Stimulated activated CD8-positive, alpha-beta memory T cell treated with anti-CD3 and anti-CD28 coated beads, Interleukin-2, amount 100 ng/mL, for 1 hour (primary cell): ENCODE measurements at places on chromosomes 4 and X.

DNA sequence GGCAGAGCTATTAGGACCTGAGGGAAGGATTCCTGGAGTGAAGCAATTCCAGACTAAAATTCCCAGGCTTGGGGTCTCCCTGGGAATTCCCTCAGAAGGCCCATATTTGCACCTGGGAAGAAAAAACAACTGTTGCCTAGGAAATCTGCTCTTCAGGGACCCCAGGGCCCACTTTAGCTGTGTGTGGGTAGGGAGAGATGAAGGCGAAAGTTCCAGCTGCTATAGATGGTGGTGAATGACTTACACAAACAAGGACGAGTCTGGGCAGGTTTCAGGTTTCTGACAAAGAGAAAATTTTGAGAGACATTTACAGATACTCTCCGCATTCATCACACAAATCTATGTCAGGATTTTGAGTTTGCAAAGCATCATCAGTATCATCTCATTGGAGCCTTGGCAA, 126.1 kb downstream of the GPC3 start:
- no peak for DNase-seq

DNA sequence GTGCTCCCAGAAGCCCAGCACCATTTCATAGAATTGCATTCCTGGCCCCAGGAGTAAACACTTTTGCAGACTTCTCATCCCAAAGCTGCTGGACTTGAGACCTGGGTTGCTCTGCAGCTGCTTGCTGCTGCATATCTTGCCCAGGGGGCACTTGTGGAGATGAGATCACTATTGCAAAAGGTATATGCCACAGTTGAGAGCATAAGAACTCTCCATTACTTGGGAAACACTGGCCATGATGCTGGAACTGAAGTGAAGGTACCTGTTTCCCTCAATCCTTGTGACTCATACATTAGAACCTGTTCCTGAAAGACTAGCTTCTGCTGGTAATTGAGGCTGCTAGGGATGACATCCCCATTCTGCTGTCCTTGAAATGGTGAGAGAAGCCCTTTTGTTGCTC, 43.1 kb upstream of the WDR1 start:
- DNase-seq: no peak

DNA sequence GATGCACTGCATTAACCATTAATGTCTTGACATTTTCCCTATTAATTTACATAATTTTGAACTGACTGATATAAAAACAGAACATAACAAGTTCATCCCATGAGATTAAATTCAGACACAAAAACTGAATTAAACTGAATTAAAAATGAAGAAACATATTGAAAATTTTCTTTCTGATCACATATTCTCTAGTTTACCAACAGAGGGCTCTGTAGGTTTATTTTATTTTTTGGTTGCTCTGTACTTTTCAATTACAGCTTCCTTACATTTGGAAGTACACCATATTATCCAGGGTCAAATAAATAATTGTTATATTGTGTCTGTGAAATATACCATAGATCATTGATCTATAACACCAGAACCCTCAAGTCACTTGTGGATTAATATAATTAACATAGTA, 27.3 kb upstream of the CT83 start:
- no peak for DNase-seq

GRCh38 chrX:384861-385260, 1.8 kb downstream of the PPP2R3B start:
- DNase-seq: no peak

DNA sequence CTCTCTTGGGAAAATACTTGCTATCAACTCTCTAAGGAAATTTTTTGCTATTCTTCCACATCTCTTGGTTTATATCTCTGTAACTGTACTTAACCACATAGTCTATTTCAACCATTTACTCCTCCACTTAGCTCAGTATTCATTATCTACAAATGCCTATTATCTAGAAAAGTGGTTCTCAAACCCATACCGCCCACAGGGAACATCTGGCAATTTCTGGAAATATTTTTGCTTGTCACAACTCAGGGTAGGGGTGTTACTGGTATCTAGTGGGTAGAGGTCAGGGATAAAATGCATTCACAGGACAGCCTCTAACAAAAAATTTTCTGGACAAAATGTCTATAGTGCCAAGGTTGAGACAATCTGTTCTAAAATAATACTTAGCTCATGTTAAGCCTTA, 14.4 kb downstream of the ATRX start:
- no peak for DNase-seq

GRCh38 chr4:109562457-109563239, 2.6 kb downstream of the MCUB start:
- no peak for DNase-seq

GRCh38 chrX:10749113-10749512, 128.7 kb upstream of the MID1 start:
- no peak for DNase-seq

GRCh38 chr4:87819281-87819919, 13.4 kb upstream of the MEPE start:
- DNase-seq: no peak

DNA sequence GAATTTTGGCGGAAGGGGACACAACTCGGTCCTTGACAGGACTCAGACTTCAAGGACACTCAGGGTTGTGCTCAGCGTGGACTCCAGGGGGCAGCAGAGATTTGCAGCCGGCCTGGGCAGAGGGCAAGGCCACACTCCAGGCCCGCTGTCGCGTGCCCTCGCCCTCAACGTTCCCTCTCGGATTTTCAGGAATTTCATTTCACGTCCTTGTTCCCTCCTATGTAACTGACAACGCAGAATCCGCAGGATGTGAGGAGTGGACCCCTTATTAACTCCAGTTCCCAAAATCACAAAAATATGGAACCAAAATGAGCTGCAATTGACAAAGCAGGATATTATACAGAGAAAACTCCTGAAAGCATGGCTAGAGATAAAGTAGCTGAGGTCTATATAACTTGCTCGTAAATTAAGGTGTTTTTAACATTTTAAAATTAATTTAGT, 21.0 kb upstream of the DCTD start:
- peak; percentile 38 for DNase-seq

DNA sequence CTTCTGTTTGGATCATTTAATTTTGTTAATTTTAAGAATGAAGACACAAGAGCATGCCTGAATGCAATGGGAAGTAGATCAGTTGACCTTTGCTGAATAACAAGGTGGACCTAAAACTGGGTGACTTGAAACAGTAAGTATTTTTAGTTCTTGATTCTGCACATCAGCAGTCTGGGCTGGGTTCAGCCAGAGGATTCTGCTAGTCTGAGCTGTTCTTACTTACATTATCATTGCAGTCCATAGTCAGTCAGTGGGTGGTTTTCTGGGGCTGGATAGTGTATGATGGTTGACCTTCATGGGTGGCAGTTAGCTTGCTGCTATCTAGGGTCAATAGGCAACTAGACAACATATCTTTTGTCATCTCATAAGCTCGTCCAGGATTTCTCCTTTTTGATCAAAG, 91.4 kb downstream of the HS3ST1 start:
- DNase-seq: no peak

- no peak for DNase-seq
Observed at GRCh38 chrX:72714478-72714916, 391 bp upstream of the PHKA1 start.

GRCh38 chr4:8115916-8116315, 42.7 kb downstream of the ABLIM2 start:
- no peak for DNase-seq

GRCh38 chr4:87856816-87857215, 24.0 kb downstream of the MEPE start:
- DNase-seq: no peak

DNA sequence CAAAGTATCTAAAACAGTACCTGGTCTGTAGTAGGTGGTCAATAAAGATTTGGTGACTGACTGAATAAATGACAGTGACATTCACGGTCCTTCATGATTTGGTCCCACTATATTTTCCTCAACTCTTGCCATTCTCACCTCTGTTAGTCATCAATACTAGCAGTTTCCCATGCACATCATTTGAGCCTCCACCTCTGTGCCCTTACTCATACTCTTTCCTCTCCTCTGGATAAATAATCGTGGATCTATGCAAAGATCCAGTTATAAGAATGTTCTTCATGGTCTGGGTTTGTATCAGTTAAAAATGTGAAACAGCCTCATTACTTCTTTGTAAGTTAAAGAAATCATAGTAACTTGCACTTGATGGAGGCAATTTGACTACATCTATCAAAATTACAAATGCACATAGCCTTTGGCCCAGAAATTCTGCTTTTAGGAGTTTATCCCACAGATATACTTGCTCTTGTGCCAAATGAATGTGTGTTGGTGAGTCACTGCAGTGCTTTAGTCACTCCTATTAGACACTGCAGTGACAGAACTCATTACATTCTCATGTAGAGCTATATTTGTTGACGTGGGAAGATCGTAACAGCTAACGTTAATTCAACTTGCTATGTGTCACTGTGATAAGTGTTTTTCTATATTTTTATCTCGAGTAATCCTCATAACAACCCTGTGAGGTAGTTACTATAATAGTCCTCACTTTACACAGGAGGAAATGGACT, 121.9 kb upstream of the SMIM10 start:
- no peak for DNase-seq

DNA sequence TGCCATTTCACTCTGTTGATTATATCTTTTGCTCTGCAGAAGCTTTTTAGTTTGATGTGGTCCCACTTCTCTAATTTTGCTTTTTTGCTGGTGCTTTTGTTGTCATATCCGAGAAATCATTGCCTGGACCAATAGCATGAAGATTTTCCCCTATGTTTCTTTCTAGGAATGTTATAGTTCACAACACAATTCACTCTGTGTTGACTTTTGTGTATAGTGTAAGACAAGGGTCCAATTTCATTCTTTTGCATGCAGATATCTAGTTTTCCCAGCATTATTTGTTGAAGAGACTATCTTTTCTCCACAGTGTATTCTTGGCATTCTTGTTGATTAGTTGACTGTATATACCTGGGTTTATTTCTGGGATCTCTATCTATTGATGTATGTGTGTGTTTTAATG, 8.3 kb upstream of the CPE start:
- no peak for DNase-seq

DNA sequence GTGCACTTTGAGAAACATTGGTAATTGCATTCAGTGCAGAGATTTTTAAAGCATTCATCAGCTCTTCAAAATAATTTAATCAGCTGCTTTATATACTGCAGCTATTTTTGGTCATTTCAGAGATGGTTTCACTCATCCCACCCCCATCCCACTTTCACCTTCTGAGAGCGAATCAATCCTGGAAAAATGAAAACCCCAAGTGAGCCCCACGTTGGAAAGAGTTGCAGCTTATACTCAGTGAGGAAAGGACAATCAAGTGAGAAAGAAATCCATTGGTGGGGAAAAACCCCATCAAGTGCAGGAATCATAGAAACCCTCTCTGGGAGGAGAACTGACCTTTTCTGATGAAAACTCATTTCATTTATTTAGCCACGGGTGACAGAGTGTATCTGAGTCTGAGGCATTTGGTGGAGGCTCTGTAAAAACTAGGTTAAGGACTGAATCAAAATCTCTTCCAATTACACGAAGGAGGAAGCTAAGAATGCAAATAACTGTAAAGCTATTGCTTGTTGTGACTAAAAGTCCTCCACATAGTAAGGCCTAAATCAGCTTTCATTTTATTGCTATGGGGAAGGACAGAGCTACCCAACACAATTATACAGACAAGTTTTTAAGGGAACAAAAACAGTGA, 240.4 kb upstream of the PGRMC2 start:
- no peak for DNase-seq

DNA sequence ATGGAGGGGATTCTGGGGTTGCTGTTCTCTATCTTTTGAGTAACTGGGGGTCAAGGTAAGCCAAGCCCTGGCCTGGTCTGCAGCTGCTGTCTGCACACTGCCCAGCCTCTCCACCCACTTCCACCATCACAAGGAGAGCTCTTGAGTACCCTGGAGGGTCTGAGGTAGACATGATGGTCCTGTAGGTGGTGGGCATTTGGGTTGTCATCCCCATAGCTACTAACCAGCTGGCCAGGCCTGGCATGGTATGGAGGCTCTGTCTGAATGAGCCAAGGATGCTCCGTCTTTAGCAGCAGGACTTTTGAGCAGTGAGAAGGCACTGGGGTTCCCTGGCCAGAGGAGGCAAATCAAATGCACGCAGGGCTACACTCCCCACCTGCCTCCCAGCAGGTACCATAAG, 82.7 kb downstream of the NHSL2 start:
- DNase-seq: no peak

DNA sequence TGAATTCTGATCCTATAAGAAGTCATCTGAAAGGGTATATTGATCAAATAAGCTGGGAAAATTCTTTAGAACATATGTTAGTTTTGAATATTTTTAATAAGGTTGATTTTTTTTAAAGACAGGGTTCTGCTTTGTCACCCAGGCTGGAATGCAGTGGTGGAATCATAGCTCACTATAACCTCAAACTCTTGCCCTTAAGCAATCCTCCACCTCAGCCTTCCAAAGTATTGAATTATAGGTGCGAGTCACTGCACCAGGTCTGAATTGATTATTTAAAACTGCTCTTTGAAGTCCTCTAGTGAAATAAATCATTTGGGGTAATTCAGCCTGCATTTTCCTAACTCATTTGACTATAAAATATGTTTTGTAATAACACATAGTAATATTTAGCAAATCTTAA, 812.3 kb downstream of the PDHA2 start:
- DNase-seq: no peak

GRCh38 chr4:108116423-108117168, 52.1 kb downstream of the LEF1 start:
- no peak for DNase-seq

GRCh38 chr4:174207367-174207766, 76.1 kb downstream of the FBXO8 start:
- DNase-seq: no peak

DNA sequence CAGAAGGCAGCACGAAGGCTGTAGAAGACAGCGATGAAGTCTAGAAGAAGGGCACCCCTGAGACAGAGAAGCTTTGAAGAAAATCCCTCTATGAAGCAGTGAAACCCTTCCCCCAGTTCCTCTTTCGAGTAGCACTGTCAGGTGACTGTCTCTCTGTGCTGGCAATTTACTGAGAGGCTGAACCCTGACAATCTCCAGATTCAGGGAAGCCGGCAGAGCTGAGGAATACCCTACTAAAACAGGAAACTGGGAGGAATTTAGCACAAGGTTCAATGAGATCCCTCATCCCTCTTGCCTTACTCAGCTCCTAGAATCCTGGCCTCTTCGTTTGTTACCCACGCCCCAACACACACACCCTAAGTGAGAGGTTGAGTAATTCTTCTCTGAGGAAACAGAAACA, 239.7 kb upstream of the NOCT start:
- DNase-seq: no peak

DNA sequence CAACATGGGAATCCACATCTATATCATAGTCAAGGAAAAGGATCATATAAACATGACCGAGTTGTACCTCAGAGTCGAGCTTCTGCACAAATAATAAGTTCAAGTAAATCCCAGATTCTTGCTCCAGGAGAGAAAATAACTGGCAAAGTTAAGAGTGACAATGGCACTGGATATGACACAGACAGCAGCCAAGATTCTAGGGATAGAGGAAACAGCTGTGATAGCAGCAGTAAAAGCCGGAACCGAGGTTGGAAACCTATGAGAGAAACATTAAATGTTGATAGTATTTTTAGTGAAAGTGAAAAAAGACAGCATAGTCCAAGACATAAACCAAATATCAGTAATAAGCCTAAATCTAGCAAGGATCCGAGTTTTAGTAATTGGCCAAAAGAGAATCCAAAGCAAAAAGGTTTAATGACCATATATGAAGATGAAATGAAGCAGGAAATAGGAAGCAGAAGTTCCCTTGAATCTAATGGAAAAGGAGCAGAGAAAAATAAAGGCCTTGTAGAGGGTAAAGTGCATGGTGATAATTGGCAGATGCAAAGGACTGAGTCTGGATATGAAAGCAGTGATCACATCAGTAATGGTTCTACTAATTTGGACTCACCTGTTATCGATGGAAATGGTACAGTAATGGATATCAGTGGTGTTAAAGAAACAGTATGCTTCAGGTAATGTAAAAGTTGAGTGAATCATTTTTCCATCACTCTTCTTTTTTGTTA, 50.4 kb downstream of the FABP2 start:
- DNase-seq: no peak

GRCh38 chrX:118392716-118393115, 46.8 kb downstream of the WDR44 start:
- DNase-seq: no peak
